ENCODE measurements at places on chromosomes 11 and 22. TPM values are rescaled to one million over a fixed set of nuclear protein-coding genes. Genes with fewer than 3 reads are reported as not detected.

The BLID gene
- total RNA-seq: 0.56 TPM

DNA sequence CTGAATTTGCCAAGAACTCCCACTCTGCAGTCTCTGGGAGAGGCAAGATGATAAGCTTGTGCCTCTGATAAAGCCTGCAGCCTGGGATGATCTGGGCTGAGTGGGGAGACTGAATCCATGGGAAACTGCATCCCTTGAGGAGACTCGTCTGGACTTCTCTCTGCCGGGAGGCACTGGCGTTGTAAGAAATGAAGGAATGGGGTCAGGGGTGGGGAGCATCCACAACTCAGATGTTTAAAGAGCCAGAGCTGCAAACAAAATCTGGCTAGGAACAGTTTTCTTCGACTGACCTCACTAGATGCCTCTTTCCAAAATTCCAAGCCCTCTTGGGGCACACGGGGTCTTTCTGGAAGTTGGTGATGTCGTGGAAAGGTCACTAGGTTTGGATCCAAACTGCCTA lies 64.4 kb downstream of the SPON1 start:
- no peak for ATAC-seq

GRCh38 chr22:46763051-46763705 lies 728 bp downstream of the TBC1D22A start:
- peak; percentile 43 for ATAC-seq

GRCh38 chr11:8287297-8287696 lies 23.6 kb upstream of the LMO1 start:
- no peak for ATAC-seq

The FADS3 gene
- total RNA-seq: 3.0 TPM

Data from esophagus mucosa (tissue), 1 donor.